ENCODE measurements at places on chromosomes 4 and X. TPM values are rescaled to one million over a fixed set of nuclear protein-coding genes. Genes with fewer than 3 reads are reported as not detected.

- DNase-seq = no peak
These were observed 8.4 kb downstream of the MSL3 start for GRCh38 chrX:11766487-11766886.

DNA sequence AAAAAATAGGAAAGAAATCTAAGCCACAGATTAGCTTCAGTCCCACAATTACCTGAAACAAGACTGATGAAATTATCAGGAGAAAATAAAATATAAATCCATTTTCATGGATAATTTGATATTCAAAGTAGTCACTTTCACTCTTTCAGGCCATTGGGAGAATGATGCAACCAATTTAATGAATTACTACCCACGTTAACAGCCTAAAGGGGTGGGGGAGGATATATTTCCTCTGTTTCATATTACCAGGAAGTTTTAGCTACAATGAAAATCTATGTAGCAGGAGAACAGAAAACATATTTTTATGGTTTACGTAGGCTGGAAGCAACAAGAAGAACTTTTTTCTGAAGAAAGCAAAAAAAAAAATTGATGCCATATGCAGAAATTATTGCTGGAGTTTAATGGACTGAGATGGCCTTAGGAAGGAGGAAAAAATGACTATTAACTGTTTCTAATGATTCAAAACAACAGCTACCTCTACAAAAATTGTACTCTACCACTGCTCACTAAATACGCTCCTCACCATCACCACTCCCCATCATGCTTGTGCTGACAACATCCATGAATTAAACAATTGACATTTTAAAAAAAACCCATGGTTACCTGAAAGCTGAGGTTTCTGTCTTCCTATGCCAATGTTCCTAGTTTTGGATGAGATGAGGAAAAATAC is 100.9 kb downstream of the CXXC4 start:
- DNase-seq = no peak

DNA sequence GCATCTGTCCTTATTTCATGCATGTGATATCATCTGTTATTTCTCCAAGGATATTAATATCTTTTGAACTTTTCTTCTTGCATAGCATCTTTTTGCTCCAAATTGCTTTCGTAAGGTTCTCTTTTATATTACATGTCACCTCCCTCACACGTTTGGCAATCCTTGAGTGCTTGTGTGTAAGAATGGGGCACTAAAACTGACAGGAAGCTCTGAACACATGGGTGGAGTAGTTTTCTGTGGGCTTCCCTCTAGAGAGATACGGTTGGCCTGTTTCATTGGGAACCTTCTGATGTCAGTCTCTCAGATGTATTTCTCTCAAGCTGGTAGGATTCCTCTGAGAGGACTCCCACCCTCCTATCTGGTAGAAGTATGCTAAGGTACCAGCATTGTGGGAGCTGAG is 223.0 kb downstream of the MID1 start:
- no peak for DNase-seq

- no peak for DNase-seq
These were observed 25.0 kb upstream of the PDLIM3 start for GRCh38 chr4:185560316-185560715.

- no peak for DNase-seq
These were observed 14.9 kb upstream of the RRAGB start for GRCh38 chrX:55702671-55703070.

Gene ITM2A
- 92.4 TPM for polyA plus RNA-seq

Gene XPNPEP2
- 93.0 TPM for polyA plus RNA-seq
